Kidney glomerular epithelial cell (primary cell): ENCODE measurements at places on chromosomes 6 and 20.

DNA sequence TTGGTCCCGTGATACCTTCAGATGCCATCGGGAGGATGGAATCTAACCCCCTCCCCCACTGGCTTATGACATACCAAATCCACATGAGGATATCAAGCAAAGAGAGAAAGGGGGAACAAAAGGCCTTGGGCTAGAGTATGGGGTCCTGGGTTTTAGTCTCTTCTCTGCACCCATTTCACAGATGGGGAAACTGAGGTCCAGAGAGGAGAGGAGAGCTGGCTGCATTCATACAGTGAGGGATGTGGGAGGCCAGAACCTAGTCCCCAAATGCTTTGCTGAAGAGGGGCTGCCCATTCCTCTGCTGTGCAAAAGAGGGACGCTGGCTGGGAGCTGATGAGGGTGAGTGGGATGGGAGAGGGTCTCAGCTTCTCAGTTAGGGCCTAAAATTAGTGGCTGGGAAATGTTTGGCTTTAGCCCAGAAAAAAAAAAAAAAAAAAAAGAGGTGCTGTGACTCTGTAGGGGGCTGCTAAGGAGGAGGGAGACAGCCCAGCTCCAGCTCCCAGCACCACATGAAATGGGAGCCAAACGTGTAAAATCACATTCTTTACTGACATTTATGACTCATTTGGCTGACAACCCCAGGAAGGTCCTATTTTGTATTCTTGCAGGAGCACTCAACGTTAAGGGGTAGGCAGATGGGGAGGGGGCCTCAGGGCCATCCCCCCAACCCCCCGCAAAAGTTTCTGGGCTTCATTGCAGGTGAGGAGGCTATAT is 11.9 kb downstream of the XKR7 start:
- DNase-seq: no peak

GRCh38 chr6:5112066-5112799 is 27.1 kb downstream of the PPP1R3G start:
- peak; percentile 78 for DNase-seq

- peak; percentile 95 for DNase-seq
Observed at GRCh38 chr6:97947841-97948240, 664.8 kb upstream of the MMS22L start.

GRCh38 chr6:137095093-137095492 is 50.3 kb upstream of the IL20RA start:
- no peak for DNase-seq

- DNase-seq: no peak
Observed at GRCh38 chr6:98041921-98042320, 758.9 kb upstream of the MMS22L start.

DNA sequence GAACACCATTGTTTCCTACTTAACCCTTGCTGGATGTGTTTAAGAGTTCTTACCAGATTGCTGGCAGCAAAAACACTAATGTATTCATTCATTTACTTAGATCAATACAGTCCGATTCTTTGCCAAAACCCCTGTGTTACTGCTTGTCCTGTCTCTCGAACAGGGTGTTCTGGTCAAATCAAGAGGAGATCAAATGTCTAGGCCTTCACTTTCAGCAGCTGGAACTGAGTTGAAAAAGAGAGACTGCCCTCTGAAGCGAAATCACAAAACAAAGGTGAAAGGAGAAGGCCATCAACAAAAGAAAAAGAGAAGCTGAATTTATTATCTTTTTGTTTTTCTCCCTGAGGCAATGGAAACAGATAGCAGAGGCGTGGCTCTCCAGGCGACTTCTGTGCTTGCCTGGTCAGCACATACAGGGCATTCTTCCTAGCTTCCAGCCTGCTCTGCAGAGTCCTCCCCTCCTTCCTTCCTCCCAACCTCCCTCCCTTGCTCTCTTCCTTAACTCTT is 44.1 kb upstream of the GCM1 start:
- DNase-seq: no peak
